CD4-positive, alpha-beta T cell treated with Interleukin-17A for 1 hour (primary cell): ENCODE measurements at places on chromosomes 12 and 14.

DNA sequence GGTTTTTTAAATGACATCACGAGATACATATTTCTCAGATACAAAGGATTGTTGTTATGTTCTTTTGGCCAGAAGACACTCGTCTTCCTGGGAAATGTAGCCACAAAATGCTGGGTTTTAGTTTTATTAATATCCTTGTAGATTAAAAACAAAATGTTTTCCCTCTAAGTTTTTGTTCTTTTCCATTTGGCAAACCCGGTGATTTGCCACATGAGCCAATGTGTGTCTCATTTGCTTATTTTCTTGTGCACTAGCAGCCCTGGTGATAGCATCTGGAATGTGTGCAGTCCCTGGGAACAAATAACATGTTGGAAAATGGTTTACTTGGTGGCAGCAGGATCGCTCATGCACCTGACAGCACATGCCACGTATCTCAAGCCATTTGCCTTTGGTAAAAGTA is 61.0 kb downstream of the HMGA2 start:
- no peak for DNase-seq

GRCh38 chr12:84994426-84994825 is 41.7 kb downstream of the TSPAN19 start:
- no peak for DNase-seq

DNA sequence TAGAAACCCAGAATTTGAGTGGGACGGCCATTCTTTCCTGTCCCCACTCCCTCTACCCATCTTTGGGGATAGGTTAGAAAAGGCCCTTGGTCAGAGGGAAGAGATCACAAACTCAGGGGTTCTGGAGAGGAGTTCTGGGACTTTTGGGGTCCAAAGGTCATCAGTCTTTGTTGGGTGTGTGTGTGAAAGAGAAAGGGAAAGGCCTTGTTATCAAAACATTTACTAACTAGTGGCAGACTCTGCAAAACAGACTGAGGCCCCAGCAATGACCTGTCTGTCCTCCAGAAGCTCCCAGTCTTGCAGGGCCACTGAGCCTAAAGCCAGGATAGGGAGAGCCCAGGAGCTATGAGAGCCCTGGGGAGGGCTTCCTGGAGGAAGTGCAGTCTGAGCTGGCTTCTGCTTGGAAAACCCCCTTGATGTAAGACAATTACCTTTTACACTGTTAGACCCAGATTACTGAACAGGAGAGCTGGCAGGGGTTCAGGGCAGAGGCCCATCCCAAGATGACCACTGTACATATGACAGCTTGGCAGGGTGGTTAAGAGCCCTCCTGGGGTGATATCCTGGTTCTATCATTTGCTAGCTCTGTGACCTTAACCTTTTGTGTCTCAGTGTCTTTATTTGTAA is 429.1 kb upstream of the CCDC196 start:
- DNase-seq, result no peak

DNA sequence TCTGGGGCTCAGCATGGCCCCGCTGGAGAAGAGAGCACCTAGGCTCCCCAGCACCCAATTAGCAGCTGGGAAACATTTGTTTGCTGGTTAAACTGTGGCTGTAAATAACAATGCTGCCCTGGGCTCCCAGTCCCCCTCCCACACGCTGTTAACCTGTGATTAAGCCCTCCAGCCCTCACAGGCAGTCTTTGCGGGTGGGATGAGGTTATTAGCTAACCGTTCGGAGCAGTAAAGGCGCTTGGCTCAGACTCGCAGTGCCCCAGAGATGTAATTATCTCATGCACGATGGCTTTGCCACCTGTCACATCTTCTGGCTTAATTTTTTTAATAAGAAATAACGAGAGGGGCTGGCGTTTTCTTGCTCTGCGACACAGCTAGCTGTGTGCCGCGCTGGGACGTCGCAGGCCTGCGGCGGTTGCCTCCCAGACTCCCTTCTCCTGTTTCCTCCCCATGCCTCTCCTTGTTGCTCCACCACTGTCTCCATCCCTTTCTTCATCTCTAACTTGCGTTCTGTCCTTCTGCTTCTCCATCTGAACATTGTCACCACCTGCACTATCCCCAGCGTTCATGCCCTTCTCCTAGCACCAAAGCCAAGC is 239.2 kb upstream of the FKBP4 start:
- DNase-seq, result no peak

DNA sequence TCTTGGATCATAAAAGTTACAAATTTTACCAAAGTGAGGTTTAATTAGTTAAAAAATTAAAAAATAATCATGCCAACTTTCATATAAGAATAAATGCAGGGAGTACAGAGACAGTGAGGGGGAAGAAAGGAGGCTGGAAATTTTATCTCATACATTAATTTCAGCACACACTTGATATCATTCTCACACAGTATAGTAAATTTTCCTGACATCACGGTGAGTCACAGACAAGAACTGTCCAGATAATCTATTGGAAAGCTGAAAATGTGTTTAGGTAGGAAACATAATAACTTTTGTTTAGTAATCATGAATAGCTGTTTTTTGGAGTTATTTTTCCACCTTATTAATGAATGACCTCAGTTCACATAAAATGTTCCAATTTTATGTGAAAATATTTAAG is 1204.8 kb downstream of the GALC start:
- no peak for DNase-seq

DNA sequence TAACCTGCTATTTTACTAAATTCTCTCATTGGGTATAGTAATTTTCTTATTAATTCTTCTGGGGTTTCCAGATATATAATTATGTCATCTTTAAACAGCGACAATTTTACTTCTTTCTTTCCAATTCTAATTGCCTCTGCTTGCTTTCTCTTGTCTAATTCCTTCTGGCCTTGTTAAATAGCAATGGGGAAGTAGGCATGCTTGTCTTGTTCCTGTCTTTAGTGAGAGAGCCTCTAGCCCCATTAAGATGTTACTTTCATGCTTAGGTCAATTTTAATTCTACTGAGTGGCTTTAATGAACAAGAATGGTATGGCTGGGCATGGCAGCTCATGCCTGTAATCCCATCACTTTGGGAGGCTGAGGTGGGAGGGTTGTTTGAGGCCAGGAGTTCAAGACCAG is 31.7 kb downstream of the LRTM2 start:
- DNase-seq, result no peak

GRCh38 chr12:92570056-92570753 is 132.6 kb upstream of the PLEKHG7 start:
- peak; percentile 77 for DNase-seq

DNA sequence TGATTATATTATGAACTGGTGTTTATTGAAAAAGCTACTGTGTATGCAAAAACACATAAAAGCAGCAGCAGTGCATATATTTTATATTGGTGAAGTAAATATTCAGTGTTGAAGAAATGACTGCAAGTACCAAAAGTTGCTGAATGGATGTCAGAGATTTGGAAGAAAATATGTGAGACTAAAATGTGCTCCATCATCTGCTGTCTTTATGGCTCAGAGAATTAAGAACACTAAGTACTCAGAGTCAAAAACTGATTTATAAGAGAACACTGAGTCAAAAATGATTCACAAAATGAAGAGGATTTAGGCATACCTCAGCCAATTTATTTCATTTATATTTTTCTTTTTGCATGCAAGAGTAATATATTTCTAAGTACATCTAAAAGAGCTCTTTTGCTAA is 86.3 kb upstream of the PDZRN4 start:
- no peak for DNase-seq

GRCh38 chr14:59190372-59190771 is 1.9 kb downstream of the DAAM1 start:
- no peak for DNase-seq

- no peak for DNase-seq
These were observed 39.5 kb downstream of the PPM1H start for GRCh38 chr12:62895351-62895877.

DNA sequence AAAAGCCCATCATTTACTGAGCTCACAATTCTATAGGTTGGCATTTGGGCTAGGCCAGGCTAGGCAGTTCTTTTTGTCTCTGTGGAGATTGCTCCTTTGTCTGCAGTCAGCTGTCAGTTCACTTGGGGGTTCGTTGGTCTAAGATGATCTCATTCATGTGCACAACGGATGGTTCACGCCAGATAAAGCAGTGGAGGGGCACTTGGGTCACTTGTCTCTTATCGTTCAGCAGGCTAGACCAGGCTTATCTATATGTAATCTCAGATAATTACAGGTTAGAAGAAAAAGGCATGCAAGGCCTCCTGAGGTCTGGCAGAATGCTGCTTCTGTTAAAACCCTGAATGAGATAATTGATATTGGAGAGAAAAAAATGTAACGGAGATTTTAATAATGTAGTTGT is 119.0 kb upstream of the ATP2B1 start:
- no peak for DNase-seq

DNA sequence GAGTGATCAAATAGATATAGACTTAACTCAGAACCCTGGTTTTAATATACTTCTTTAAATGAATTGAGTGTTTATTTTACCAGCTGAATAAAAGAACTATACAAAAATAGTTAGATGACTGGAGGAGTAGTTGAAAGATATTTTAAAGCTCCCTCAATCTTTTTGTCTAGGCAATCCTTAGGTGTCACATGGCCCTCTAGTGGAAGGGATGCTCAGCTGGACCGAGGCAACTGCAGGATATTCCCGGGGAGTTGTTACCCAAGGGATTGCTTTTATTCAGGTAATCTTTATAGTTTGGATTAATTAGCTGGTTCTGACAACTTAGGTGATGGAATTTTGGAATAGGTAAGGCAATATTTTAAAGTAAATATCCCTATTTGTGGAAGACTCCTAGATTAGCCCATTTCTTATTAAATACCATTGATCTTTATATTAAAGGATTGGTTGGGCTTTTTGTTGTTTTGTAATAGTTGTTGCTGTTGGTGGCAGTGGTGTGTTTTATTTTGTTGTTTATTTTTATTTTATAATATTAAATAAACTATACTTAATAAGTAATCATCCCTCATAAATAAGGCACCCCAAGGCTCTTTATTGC is 57.1 kb downstream of the ZDHHC17 start:
- DNase-seq, result no peak

GRCh38 chr14:54435500-54435981 is 5.6 kb downstream of the CNIH1 start:
- peak; percentile 11 for DNase-seq

DNA sequence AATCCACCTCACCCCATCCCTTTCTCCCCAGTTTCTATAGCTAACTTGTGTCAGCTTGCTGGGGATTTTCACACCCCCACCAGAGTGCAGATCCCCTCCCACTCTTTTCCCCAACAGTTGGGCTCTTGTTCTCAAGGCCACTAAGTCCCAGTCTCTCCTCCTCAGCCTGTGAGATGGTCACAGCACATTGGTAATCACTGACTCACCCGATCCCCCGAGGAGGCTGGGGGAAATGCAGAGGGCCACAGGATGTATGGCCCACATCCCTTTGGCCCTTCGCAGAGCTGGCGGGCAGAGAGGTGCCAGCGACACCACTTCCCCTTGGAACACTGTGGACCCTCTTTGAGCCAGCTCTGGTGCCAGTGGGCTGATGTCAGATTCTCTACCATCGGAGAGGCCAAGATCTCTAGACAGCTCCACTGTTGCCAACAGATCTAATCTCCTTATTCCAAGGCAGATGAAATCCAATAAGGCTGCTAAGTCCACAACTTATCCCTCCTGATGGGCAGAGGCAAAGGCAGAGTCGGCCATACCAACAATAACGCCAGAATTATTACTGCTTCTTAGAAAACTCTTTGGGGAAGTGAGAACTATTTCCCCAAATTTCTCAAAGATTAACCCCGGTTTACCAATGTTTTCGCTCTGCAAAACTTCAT is 1.6 kb downstream of the FMNL3 start:
- peak; percentile 20 for DNase-seq

GRCh38 chr14:104364830-104365229 is 214.7 kb upstream of the C14orf180 start:
- DNase-seq, result no peak

GRCh38 chr12:74482115-74482514 is 55.5 kb upstream of the ATXN7L3B start:
- DNase-seq, result peak; percentile 3

DNA sequence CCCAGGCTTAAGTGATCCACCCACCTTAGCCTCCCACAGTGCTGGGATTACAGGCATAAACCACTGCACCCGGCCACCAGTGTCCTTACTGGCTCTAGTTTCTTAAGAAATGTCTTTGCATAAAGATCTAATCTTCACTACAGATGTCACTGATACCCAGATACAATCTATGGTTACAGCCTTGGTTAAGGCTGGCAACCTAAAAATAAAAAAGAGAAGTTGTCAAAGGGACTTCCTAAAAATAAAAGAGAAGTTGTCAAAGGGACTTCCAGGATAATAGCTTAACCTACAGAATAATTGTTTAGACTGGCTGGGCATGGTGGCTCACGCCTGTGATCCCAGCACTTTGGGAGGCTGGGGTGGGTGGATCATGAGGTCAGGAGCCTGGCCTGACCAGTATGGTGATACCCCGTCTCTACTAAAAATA is 27.6 kb downstream of the ETFBKMT start:
- no peak for DNase-seq

GRCh38 chr12:32896432-32897280 is at the start of gene PKP2:
Gene PKP2, minus strand, starts transcription at chr12:32896777. Its CDS starts 46 bp downstream, at chr12:32896731.
- DNase-seq, result no peak

DNA sequence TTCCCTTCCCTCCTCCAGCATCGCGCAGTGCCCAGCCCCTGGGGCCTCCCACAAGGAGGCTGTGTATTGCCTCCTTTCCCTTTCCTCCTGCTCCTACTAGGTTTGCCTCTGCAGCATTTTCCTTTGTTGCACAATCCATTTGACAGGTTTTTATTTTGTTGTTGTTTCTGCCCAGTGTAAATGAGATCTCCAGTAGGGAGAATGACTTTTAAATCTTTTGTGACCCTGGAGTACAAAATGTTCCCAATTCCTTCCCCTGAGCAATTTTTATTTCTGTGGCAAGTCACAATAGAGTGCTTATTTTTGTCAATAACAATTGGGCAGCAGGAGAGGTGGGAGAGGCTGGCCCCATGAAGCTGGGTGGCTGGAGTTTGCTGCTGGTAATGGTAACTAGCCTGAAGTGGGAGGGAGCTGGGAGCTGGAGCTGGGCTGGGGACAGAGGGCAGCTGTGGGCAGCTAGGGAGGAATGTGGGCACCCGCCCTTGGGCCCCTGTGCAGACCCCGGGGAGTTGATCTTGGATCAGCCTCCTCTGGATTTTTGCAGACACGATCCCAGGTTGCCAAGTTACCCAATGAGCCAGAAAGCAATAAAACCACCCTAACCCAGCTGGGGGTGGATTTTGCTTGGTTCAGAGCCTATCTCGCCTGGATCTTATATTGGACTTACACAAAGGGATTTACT is 160.1 kb downstream of the KTN1 start:
- no peak for DNase-seq

DNA sequence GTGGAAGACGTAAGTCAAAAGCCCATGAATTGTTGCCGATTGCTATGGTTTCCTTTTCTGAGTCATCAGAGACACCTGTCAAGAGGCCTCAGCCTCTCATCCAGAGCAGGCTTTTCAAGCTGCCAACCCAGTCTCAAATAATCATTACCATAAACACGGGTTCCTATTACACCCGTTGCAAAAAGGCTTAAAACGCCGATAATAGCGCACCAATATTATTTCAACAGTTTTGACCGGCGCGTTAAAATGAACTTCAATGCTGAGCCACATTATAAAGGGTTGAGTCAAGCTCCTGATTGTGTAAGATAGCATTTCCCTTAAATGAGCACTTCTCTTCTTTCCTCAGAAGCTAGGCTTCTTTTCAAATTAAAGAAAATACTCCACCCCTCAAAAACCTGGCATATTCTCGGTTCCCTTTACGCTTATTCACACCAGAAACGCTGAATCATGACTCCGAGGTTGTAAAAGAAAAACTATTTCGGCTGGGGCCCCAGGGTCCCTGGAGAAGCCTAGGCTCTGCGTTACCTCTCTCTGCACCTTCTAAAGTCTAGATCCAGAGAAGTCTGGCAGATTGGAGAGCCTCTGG is 1.4 kb downstream of the TMTC1 start:
- peak; percentile 1 for DNase-seq

- DNase-seq, result no peak
These were observed 4.3 kb upstream of the OTX2 start for GRCh38 chr14:56814519-56814959.
